Activated T-cell treated with anti-CD3 and anti-CD28 coated beads, Interleukin-2, amount 50 U/mL, for 72 hours (primary cell): ENCODE measurements at places on chromosomes 3 and 15. TPM values are rescaled to one million over a fixed set of nuclear protein-coding genes. Genes with fewer than 3 reads are reported as not detected.

DNA sequence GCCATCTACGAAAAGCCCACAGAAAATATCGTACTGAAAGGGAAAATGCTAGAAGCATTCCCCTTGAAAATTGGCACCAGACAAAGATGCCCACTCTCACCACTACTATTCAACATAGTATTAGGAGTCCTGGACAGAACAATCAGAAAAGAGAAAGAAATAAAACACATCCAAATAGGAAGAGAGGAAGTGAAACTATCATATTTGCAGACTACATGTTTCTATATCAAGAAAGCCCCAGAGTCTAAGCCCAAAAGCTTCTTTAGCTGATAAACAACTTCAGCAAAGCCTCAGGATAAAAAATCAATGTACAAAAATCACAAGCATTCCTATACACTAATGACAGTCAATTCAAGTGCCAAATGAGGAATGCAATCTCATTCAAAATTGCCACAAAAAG, 15.6 kb downstream of the OR5K3 start:
- H3K4me3 ChIP-seq: no peak overlapping the region
- no peaks in the 10 kb centered on the region for H3K4me1 ChIP-seq
- no peaks in the 10 kb centered on the region for H3K27me3 ChIP-seq
- H3K36me3 ChIP-seq: peaks cover 25% of the 10 kb centered on the region
- no peak for DNase-seq
- no peak overlapping the region for H3K27ac ChIP-seq

DNA sequence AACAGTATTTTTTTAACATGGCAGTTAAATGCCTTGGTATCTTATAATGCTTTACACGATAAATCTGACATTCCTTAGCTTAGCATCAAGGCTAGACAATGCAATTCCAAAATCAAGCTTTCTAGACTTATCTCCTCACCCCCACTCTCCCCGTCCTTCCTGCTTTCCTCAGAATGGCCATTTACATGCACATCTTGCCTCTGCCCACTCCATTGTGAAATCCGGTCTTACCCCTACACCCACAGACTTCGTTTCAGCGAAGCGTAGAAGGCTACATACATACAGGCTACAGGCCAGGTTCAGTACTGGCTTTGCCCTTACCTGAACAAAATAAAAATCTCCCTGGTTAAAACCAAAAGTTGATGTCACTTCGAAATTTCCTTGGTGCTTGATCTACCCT, 58.6 kb upstream of the SLC12A8 start:
- peaks cover 11% of the 10 kb centered on the region for H3K4me1 ChIP-seq
- H3K27ac ChIP-seq: no peak overlapping the region
- H3K36me3 ChIP-seq: peaks cover 19% of the 10 kb centered on the region
- H3K27me3 ChIP-seq: no peaks in the 10 kb centered on the region
- DNase-seq: no peak
- H3K4me3 ChIP-seq: no peak overlapping the region

Gene ACOX2
- total RNA-seq: not detected

DNA sequence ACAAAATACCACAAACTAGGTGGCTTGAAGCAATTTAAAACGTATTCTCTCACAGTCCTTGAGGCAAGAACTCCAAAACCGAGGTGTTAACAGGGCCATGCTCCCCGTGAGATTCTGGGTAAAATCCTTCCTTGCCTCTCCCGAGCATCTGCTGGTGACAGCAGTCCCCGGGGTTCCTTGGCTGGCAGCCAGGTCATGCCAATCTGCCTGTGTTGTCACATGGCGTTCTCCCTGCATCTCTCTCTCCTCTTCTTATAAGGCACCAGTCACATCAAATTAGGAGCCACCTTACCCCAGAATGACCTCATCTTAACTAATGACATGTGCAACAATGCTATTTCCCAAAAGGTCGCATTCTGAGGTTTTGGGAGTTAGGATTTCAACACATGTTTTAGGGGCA, 26.3 kb upstream of the LRRN1 start:
- H3K36me3 ChIP-seq: no peaks in the 10 kb centered on the region
- no peaks in the 10 kb centered on the region for H3K27me3 ChIP-seq
- H3K4me3 ChIP-seq: no peak overlapping the region
- H3K27ac ChIP-seq: no peak overlapping the region
- DNase-seq: no peak

- no peak overlapping the region for H3K4me3 ChIP-seq
- no peak for DNase-seq
- H3K27me3 ChIP-seq: no peaks in the 10 kb centered on the region
Observed at GRCh38 chr3:61601831-61602230, 40.5 kb downstream of the PTPRG start.

DNA sequence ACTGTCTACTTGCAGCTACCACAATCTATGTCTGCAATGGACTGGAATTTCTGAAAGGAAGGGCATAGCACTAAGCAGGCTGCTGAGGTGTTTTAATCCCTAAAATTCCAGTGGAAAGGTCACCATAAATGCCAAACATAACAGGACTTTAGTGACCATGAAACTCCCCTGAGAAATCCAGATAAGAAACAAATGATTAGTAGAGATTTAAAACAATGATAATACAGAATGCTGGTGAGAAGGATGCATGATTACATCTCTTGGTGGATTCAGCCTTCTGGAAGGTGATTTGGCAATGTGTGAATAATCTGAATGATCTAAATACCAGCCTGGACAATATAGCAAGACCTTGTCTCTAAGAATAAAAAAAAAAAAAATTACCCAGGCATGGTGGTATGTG, 475.0 kb upstream of the CBLB start:
- no peak overlapping the region for H3K4me3 ChIP-seq
- H3K27ac ChIP-seq: no peak overlapping the region
- H3K36me3 ChIP-seq: no peaks in the 10 kb centered on the region
- no peaks in the 10 kb centered on the region for H3K27me3 ChIP-seq

- H3K36me3 ChIP-seq: no peaks in the 10 kb centered on the region
- H3K27ac ChIP-seq: no peak overlapping the region
- no peak overlapping the region for H3K4me3 ChIP-seq
Observed at GRCh38 chr15:70385711-70386110, 288.0 kb upstream of the TLE3 start.

GRCh38 chr3:16639806-16640205, 34.6 kb upstream of the DAZL start:
- H3K27me3 ChIP-seq: no peaks in the 10 kb centered on the region
- H3K27ac ChIP-seq: no peak overlapping the region
- DNase-seq: no peak
- H3K4me3 ChIP-seq: no peak overlapping the region
- H3K36me3 ChIP-seq: no peaks in the 10 kb centered on the region
- H3K4me1 ChIP-seq: no peaks in the 10 kb centered on the region
